ENCODE measurements at places on chromosomes 3 and 15.

GRCh38 chr15:100764778-100765466, 114.7 kb upstream of the ALDH1A3 start:
- peak; percentile 20 for DNase-seq

DNA sequence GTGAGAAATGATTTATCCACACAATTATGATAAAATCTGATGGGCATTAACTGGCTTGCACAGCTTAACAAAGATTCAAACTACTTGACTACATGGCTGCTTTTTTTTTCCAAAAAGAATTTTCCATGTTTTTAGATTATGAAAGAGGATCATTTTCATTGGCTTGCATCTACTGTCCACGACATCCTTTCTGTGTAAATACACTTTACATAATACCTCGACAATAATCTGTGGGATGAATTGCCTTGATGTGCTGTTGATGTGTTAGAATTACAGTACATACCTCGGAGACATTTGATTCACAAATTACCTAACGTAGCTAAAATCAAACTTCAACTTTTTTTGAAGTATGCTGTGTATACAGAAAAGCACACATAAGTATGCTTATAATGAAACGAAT, 104.4 kb downstream of the PPP2R3A start:
- DNase-seq = no peak

DNA sequence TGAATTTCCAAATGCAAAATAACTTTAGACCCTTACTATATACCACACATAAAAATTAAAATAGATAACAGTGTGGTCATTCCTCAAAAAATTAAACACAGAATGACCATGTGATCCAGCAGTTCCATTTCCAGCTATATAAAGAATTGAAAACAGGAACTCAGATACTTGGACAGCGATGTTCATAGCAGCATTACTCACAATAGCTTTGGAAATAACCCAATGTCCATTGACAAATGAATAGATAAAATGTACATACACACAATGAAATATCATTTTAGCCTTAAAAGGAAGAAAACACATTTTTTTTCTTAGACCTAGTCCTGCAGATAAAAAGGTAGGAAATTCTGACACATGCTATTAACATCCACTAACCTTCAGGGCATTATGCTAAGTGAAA, 26.7 kb downstream of the RAD51 start:
- no peak for DNase-seq

DNA sequence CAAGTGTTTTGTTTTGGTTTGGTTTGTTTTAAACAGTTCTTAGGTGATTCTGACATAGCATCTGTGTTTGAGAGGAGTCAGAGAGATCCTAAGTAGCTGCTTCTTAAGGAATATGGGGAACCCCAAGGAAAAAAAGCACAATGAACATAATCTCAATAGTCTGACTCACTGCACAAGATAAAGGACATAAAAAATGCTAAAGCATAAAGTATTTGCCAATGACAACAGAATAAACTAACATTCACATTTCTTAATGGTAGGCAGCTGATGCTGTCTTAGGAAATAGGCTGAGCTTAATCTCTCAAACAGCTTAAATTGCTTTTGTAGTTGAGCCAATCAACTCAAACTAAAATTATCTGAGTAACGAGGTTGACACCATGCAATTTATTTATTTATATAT, 2.9 kb downstream of the NCEH1 start:
- DNase-seq = peak; percentile 75

DNA sequence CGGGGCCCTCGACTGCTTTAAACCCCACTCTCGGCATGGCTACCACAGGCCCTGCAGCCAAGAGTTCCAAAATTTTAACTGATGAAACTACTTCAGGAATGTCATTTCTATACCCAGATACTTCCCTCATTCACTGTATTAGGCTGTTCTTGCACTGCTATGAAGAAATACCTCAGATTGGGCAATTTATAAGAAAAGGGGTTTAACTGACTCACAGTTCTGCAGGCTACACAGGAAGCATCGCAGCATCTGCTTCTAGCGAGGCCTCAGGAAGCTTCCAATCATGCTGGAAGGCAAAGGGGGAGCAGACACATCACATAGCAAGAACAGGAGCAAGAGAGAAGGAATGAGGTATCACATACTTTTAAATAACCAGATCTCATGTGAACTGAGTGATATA, 21.6 kb upstream of the ALCAM start:
- DNase-seq = no peak

GRCh38 chr3:129627350-129628168, 21.1 kb upstream of the PLXND1 start:
- DNase-seq = peak; percentile 76

GRCh38 chr3:65581313-65581712, 457.4 kb downstream of the MAGI1 start:
- DNase-seq = no peak

DNA sequence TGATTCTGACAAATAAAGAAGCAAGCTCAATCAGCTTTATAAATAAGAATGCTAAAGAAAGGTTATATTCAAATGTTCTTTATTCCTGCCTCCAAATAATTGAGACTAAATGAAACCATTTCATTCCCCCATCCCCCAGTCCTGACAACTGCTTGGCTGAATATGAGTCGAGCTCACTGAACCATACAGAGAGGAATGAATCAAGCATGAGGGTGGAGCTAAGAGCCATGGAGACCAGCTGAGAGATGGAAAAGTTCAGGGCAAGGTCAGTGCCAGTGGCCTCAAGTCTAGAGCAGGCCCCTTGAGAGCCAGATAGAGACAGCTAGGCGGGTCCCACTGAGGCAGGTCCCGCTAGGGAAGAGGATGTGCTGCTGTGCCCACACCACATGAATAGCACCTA, 188.7 kb upstream of the EIF1B start:
- DNase-seq = peak; percentile 93

All from renal cortical epithelial cell (primary cell).